ENCODE measurements at places on chromosomes 5 and 9. TPM values are rescaled to one million over a fixed set of nuclear protein-coding genes. Genes with fewer than 3 reads are reported as not detected.

- DNase-seq: no peak
Observed at GRCh38 chr5:57761513-57761912, 278.9 kb upstream of the ACTBL2 start.

DNA sequence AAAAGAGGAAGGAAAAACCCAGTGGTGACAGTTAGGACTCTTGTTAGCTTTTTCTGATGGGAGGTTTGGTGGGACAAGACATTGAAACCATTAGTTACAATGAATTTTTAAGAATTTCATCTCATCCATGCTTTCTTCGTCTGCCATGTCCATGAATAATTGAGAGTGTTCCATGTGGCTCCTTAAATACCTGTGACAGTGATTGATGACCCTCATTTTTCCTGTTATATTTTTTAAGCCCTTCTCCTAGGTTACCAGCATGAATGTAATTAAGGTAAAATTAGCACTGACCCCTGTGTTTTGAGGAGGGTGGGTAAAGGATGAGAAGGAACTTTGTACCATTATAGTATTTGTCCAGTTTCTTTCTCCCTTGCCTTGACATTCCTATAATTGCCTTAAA is 23.5 kb upstream of the PHF2 start:
- DNase-seq: no peak

- peak; percentile 84 for DNase-seq
Observed at GRCh38 chr5:6712142-6712576, 1.1 kb upstream of the TENT4A start.

- no peak for DNase-seq
Observed at GRCh38 chr9:138045541-138046490, 168.2 kb downstream of the CACNA1B start.

DNA sequence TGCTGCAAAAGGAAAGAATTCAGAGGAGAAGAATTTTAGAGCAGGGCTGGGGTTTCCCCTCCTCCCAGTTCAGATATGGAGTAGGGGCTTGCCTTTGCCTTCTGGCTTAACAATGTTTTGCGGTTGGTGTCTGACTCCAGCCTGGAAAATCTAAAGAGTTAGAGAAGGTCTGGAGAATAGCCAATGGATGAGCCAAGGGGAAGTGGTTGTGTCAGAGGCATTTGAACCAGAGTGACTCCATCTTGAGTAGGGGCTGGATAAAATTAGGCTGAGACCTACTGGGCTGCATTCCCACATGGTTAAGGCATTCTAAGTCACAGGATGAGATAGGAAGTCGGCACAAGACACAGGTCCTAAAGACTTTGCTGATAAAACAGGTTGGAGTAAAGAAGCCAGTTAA is 133.7 kb downstream of the DIRAS2 start:
- DNase-seq: no peak

- DNase-seq: no peak
Observed at GRCh38 chr9:77531400-77531799, 116.7 kb downstream of the GNA14 start.

- DNase-seq: no peak
Observed at GRCh38 chr5:74185599-74185998, 454.9 kb downstream of the ENC1 start.

- DNase-seq: no peak
Observed at GRCh38 chr9:77486968-77487367, 161.2 kb downstream of the GNA14 start.

DNA sequence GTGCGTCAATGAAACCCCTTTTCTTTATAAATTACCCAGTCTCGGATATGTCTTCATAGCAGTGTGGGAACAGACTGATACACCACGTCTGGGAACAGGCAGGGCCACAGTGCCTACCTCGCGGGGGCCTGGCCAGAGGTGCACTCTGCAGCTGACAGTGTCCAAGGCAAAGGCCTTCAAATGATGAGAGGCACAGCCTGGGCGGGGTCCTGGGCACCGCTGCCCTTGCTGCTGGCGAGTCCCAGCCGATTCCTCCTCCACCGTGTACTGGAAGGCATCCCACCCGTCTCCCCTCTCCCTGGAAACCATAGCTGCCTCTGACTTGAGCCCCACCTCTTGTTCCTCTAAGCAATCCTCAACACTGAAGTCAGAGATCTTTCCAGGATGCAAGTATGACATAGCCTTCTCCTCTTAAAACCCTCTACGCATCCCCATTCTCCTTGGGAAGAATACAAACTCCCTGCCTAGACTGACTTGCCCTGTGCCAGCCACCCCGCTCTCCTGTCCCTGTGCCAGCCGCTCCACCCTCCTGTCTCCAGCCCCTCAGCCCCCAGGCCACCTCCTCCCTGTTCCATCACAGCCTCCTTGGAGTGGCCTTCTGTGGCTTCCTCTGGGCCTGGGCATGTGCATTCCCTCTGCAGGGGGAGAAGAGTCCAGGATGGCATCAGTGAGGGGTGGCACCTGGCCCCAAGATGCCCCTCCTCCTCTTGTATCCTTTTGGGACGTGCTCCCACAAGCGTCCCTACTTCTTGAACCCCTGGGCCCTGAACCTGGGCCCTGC is 8.1 kb upstream of the COL5A1 start:
- no peak for DNase-seq

GRCh38 chr9:128523199-128523925 is 18.8 kb downstream of the GLE1 start:
- no peak for DNase-seq

DNA sequence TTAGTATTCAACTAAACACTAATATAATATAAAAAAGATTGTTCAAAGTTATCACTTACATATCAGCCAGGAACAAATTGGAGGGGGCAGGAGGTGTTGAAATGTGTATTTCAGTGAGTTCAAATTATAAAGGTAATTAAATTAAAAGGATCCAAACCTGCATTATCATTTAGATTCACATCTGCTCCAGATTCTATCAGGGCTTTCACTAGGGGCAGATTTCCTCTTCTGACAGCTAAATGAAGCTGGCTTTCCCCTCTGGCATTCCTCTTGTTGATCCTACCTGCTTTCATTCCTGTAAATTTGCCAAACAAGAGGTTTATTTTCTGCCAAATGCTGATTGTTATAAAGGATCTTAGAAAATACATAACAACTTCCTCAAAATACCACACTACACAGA is 86.3 kb upstream of the GCNT4 start:
- no peak for DNase-seq

DNA sequence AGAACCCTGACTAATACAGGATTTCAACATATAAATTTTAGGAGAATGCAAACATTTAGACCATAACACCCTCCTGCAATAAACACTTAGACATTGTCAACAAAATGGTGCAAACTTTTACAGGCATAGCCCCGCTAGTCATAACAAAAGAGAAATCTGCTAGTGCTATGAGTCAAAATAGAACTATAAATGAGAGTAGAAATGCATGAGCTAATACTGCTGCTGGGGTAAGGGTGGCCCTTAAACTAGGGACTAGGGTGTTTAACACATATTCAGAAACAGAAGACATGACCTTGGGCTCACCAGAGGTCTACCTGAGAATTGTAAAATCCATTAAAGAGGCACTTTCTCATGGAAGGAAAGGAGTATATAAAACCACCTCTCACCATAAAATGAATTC is 131.6 kb downstream of the TLR4 start:
- no peak for DNase-seq

DNA sequence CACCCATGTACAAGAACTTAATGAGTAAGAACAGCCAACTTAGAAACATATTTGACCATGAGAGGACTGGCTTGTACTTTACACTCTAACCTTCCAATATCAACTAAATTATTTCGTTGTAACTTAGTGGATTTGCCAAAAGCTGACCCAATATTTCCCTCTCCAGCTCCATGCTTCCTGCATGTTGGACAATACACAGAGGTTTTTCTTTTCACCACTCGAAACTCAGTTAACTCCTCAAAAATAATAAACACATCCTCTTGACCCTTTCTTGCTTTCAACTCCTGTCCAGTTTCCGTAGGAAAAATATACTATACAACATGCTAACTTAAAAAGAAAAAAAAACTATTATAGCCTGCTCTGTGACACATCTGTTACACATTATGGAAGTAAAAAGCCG is 188.9 kb downstream of the MPDZ start:
- DNase-seq: no peak

GRCh38 chr5:146880966-146881365 is 2.4 kb upstream of the PPP2R2B start:
- no peak for DNase-seq

DNA sequence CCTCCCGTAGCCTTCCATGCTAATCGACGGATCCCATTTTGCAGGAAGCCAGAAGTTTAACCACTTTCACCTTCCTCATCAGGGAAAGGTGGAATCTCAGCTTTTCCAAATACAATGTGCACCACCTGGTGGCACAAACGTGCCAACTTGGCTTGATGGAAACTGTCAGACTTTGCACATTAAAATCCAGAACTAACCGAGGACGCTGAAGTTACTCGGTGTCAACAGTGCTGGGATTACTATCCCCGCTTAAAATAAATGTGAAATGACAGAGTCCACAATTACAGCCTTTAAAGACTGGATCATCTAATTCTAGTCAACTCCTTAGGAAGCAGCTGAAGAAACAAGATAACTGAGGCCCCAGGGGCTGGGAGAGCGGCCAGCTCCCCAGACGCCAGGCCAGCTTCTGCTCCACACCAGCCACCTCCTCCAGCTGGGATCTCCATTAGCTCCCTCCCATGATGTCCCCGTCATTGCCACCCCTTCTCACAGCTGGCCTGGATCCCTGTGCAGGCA is 50.1 kb upstream of the RETREG1 start:
- no peak for DNase-seq

DNA sequence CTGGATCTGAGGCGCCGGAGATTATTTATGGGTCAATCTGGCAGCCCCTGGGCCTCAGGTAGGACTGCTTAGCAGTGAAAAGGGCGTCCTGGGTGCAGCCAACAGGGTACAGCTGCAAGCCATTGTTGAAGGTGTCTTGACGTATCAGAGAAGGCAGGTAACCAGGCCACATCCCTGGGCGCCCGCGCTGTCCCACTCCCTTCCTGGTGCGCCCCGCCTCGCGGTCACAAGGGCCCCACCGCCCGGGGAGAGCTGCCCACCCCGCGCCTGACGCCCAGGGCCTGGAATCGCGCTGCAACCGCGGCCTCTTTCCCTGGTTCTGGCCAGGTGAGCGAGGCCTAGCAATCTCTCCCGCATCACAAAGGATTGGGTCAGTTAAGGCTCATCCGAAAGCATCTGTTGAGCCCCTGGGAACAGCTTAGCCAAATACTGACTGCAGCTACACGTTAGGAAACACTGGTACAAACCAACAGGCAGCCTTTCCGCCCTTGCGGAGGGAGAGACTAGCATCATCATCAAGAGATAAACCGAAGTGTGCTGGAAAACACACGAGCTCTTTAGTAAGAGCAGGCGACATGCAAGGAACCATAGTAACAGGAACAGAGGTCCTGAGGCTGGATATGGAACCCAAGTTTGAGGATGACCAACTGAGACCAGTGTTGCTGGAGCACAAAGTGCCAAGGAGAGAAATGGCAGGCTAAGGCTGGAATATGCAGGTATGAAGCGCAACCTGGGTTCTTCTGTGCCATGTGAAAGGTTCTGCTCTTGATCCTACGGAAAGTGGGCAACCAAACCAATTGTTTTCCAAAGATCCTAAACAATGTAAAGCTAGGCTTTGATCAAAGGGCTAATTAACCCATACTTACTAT is 3.6 kb downstream of the RPS23 start:
- no peak for DNase-seq

GRCh38 chr9:6645355-6646292 is at the start of gene GLDC:
Gene GLDC, minus strand, starts transcription at chr9:6645729. Its CDS starts 230 bp downstream, at chr9:6645499.
- DNase-seq: peak; percentile 66

DNA sequence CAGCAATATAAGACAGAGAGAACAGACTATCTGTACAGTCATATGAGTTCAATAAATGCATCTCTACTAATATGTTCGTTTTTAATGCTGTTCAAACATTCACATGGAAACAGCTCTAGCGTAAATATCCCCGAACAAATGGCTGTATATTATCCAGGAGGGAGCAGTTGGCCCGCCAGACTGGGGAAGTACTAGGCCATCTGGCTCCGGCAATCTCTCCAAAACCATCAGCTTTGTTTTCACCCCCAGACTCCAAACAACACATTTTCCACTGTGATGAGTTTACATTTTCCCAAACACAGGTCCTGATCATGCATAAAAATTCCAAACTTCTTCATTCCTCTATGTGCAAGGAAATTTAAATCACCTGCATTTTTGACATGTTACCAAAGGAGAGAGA is 8.7 kb downstream of the EBF1 start:
- DNase-seq: no peak

DNA sequence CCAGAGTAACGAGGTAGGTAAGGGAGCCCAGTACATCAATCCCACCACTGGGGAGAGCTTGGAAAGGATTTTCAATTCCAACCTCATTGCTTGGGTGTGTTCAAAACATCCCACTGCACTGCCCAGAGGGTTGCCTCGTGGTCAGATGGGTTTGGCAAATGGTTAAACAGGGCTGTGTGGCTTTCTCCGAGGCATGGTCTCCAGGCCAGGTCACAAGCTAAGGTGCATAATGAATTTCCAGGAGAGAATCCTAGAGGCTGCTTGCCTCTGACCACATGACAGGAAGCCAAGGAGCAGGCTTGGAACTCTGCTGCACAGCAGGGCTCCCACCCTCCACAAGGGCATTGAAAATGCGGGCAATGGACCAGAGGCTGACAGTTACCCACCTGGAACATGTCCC is 51.6 kb downstream of the DAP start:
- DNase-seq: no peak

GRCh38 chr5:146378986-146379385 is 40.3 kb downstream of the POU4F3 start:
- DNase-seq: no peak

DNA sequence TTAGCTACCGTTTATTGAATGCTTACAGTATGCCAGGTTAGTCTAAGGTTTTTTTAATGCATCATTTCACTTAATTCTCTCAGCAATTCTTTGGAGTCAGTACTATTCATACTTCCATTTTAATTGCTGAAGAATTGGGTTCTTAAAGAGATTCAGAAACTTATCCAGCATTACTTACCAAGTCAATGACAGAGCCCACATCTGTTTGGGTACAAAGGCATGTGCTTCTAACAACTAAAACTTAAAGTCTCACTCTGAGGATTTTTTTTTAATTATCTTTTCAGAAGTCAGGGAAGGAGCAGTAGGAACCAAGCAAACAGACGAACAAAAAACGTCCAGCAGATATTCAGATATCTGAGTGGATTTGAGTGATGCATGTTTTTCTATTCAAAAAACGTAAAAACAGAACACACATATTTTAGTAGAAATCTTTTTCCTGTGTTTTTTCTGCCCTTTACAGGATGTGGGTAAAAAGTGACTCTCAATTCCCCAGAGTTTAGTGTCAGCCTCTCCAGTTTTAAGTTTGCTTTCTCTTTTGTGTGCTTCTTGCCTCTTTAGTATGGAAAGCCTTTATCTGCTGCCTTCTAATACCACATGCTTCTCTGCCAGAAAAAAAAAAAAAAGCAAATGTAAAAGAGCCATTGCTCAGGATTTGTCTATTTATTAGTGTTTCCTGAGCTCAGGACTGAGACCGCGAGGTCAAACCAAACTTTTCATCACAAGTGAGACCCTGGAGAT is 118.0 kb downstream of the PRKACG start:
- DNase-seq: no peak

The AK8 gene
- not detected for total RNA-seq

The TMEM252 gene
- not detected for total RNA-seq

The KIAA0825 gene
- 2.4 TPM for total RNA-seq

The IFNW1 gene
- not detected for total RNA-seq

The CREBRF gene
- 16.3 TPM for total RNA-seq

The TMEM174 gene
- total RNA-seq: not detected

The ACOT12 gene
- total RNA-seq: not detected

The GABRG2 gene
- total RNA-seq: not detected

The LPAR1 gene
- 35.4 TPM for total RNA-seq

The FOXD4L4 gene
- total RNA-seq: not detected

The PRRT1B gene
- total RNA-seq: not detected

The SGCD gene
- total RNA-seq: 4.0 TPM

The POC5 gene
- total RNA-seq: 5.3 TPM

The FOXE1 gene
- not detected for total RNA-seq

The LCN1 gene
- total RNA-seq: not detected

The PDE6A gene
- not detected for total RNA-seq

The PCDHA13 gene
- total RNA-seq: 0.21 TPM

Data from ascending aorta (tissue), 2 donors.